ENCODE measurements at places on chromosomes 4 and X.

- DNase-seq, result no peak
Measured at GRCh38 chr4:7390906-7391636, 43.7 kb downstream of the PSAPL1 start.

GRCh38 chr4:8728536-8729407 lies 136.2 kb downstream of the CPZ start:
- no peak for DNase-seq

DNA sequence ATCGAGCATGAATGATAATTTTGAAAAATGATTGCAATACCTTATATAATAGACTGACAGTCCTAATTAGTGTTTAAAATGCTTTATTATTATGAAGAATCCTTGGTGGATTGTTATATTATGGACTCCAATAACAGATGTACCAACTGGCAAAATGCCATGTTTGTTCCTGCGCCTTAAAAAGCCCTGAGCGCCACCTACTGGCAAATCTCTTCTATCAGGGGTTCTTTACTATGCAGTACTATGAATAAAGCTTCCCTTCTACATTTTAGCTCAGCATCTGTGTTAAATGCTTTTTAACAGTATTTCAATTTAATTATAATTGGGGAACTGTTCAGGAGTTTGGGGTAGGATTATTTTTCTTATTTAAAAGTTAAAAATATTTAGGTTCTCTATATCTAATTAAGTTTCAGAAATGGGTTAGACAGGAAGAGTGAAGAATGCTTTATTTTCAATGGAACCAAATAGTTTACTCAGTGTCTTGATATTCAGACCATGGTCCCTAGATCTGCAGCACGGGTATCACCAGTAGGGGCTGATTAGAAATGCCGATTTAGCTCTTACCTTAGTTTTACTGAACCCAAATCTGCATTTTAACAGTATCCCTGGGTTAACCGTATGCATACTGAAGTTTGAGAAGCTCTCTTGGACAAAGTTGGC lies 20.0 kb downstream of the CFAP97 start:
- DNase-seq, result peak; percentile 32

DNA sequence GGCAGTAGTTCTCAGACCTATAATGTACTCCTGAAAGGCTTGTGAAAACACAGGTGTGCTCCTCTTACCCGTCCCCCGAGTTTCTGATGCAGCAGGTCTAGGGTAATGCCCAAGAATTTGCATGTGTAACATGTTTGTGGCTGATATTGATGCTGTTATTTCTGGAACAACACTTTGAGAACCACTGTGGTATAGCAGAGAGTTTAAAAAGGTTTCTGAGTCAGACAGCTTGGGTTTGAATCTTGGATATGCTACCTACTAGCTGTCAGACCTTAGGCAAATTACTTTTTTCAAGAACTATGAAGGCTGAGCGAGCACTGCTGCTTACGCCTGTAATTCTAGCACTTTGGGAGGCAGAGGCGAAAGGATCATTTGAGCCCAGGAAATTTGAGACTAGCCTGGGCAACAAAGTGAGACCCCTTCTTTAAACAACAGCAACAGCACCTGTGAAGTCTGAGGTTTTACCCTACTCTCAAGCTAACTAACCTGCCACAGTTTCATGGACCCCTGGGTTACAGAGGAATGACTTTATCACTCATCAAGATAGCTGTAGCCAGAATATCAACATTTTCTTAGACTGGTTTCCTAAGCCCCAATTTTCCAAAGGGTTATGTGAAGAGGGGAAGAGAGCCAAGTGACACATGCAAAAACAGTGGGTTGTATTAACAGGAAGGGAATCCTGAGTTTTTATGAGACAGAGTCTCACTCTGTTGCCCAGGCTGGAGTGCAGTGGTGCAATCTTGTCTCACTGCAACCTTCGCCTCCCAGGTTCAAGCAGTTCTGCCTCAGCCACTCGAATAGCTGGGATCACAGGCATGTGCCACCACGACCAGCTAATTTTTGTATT lies 5.1 kb downstream of the AFF1 start:
- no peak for DNase-seq

DNA sequence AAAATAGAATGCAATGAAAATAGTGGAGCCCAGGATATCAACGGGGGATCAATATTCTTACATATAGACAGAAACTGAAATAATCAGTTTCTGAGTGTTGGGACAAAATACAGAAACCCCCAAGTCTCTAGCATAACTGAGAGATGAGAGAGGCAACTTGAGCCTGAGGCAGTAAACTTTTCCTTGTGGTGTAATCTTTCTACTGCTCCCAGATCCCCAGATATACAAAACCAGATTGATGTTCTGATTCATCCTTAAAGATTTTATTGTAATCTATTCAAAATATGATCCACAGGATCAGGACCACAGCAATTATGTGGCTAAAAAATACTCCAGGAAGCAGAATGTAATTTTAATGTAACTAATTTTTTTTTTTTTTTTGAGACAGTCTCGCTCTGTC lies 2282.6 kb downstream of the ARAP2 start:
- no peak for DNase-seq

GRCh38 chr4:48247142-48247877 lies 22.3 kb downstream of the TEC start:
- DNase-seq, result no peak

GRCh38 chr4:6732441-6733357 lies 16.7 kb downstream of the BLOC1S4 start:
- DNase-seq, result no peak

DNA sequence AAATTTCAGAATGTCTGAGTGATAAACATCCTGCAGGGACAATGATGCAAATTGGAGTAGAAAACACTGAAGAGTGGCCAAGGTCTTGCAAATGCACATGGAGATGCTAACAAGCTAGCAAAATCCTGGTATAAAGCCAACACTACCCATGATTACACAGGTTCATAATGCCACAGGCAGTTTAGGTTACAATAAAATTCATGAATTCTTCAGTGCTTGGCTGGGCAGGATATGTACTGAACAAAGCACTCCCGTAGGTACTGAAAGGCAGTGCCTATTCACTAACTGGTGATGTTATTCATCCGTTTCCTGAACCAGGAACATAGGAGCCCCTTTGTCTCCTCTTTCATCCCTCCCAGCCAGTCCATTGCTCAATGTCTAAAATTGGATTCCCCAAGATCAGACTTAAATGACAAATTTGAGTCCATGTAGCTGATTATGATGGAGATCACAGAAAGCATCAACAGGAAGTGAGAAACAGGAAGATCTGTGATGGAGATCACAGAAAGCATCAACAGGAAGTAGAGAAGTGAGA lies 244.5 kb downstream of the DMD start:
- DNase-seq, result no peak

DNA sequence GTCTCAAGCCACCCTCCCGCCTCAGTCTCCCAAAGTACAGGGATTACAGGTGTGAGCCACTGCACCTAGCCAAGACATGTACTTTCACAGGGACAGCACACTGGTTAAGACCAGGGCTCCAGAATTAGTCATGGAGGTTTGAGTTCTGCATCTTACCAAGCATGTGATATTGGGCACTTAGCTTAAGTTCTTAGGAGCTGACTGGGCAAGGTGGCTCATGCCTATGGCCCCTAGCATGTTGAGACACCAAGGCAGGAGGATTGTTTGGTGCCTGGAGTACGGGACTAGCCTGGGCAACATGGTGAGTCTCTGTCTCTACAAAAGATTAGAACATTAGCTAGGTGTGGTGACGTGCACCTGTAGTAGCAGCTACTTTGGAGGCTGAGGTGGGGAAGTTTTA lies 2.6 kb upstream of the TMEM192 start:
- DNase-seq, result no peak

- DNase-seq, result no peak
Measured at GRCh38 chr4:71768123-71768522, 15.8 kb downstream of the GC start.

- DNase-seq, result no peak
Measured at GRCh38 chr4:180828455-180829018, 1414.7 kb upstream of the TENM3 start.

DNA sequence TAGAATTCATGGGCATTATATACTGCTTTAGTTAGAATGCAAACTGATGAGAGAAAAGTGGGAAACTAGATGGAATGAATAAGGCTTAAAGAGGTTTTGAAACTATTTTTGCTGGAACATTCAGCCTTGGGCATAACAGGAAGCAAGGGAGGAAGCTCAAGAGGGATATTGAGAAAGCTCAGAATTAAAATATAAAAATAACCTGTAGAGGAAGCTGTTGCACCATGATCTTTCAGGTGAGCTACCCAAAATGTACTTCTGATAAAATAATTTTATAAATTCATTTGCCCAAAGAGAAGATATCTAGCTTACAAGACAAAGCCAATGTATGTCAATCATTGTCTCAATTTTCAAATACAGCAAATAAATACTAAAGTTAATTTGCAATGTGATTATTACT lies 11.3 kb downstream of the GC start:
- no peak for DNase-seq

DNA sequence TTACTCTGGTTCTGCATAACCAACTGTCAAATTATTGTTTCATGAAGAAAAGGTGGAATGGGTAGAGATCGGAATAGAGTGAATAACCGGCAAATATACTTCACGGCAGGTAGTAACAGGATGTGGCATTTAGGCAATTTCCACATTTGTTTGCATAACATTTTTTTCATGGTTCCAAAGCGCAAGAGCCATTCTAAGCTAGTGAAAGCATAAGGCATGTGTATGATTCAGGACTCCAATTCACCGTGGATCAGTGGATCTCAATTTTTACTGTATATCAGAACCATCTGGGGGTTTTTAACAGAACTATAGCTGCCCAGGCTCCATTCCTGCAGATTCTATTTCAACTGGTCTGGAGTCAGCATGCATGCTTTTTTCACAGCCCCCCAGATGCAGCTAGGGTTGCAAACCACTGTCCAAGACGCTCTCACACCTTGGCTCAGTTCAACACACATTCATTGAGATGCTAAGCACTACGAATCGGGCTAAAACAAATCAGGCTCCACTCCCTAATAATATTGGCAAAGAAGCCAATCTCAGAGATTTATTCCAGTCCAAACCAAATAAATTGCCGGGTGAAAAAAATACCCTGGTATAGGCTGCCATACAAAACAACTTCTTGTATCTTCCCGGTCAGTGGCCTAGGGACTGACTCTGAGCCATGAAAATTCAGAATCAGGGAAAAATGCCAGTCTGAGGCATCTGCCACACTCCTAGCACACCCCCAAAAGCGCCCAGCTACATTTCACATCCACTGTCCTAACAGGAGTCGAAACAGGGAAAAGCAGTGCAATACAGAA lies 30.0 kb downstream of the AFAP1 start:
- DNase-seq, result no peak

- no peak for DNase-seq
Measured at GRCh38 chr4:75432683-75433082, 81.5 kb downstream of the RCHY1 start.

DNA sequence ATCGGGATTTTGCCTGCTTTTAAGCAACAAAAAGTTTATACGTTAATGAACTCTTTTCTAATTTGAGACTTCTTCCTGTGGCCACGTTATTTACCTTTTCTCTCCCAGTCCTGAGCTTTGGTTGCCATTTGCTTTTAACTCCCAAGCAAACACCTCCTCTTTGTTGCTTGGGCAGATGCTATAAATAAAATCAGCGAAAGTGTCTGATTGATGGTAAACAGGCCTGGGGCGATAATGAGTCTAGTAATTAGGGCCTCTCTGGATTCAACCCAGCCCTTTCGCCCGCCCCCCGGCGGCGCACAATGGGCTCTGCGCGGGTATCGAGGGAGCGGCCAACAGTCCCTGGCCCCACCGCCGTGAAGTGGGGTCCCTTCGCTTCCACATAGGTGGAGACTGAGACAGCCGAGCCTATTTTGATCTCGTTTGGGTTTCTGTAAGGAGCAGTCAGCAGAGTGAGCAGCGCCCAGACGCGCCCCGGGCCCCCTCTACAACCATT lies 790 bp downstream of the CLGN start:
- DNase-seq, result no peak

DNA sequence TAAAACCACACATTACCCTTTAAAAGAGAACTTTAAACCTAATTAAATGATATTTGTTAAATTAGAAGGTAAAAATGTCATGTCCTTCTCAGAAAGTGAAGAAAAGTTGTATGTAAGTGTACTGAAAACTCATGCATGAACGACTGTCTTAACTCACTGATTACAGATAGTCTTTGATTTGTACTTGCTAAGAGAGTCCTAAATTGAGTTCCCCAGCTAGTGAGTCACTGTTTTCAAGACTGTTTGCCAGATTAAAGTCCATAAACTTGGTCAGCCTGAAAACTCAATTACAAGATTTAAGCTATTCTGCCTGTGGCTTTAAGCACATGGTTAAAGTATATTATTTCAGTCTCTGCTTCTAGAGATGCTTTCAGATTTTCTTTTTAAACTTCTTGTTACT lies 124.9 kb upstream of the ZCCHC13 start:
- DNase-seq, result no peak

GRCh38 chr4:170157670-170158069 lies 67.9 kb upstream of the AADAT start:
- DNase-seq, result no peak

DNA sequence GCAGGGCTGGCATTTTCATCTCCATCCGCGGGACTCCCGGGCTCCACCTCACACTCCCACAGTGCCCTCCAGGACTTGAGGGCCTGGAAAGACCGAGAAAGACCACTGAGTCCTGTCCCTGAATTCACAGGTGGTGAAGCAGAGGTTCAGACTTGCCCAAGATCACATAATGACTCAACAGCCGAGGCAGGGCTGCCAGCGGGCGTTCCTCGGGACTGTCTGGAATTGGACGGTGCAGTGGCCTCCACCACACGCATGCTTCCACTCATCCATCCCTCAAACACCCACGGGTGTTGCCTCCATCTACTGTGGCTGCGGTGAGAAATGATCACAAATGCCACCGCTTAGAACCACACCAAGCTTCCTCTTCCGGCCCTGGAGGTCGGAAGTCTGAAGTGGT lies 6.9 kb upstream of the ADRA2C start:
- DNase-seq, result no peak

- no peak for DNase-seq
Measured at GRCh38 chr4:169440446-169440845, 169.7 kb upstream of the SH3RF1 start.

- DNase-seq, result no peak
Measured at GRCh38 chr4:79898055-79898454, 175.0 kb downstream of the ANTXR2 start.

GRCh38 chrX:135410861-135411627 lies 10.7 kb upstream of the SMIM10L2A start:
- DNase-seq, result no peak

DNA sequence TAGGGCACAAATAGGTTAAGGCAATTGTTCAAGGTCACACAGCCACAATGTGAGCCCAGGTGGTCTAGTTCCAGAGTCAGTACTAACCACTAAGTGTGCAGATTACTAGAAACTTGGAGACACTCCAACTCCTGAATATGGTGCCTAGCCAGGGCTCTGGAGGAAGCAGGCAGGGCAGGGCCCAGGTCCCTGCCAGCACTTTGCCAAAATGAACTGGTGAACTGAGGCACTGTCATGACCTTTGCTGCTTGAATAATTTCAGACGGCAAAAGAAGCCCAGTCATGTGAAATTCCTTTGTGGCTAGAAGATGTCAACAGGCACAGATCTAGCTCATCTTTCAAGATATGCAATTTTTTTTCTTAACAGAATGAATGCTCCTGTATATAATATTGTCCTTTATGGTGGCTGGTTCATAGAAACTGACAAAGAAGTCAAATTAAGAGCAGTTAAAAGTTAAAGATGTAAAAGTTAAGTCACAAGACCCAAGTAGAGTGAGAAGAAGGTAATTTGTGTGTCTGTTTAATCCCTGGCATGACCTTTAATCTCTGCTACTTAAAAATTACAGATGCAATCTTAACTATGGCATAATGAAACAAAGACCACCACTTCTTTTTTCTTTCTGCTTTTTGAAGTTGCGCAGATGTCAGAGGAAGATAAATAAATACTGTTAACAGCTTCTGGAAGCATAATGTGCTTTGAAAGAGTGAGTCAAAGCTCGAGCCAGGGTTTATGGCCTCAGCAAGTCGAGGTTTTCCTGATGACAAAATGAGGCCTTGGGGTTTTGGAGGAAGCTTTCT lies 54.1 kb downstream of the SHROOM3 start:
- no peak for DNase-seq

All from NK-92 treated with Interleukin-12 subunit alpha and Interleukin-12 subunit beta, amount 100 ng/mL, for 24 hours (cell line).